ENCODE measurements at places on chromosomes 1 and 21. TPM values are rescaled to one million over a fixed set of nuclear protein-coding genes. Genes with fewer than 3 reads are reported as not detected.

RHBDL2 gene
- not detected for total RNA-seq

LRRC71 gene
- total RNA-seq, result not detected

DNA sequence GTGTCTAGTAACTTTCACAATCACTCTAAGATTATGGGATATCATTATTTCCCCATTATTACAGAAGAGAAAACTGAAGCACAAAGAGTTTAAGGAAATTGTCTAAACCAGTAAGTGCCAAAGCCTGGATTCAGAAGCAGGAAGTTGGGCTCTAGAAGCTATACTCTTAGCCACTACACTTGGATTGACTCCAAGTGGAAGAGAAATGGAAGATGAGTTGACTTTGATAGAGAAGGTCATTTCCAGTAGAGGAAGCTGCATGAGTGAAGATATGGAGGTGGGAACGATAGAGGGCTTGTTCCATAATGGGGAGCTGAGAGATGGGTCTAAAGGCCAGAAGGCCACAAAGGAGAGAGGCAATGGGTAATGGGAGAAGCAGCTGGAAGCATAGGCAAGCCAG is 11.7 kb upstream of the TDRD10 start:
- H3K27ac ChIP-seq, result no peak overlapping the region
- H3K4me3 ChIP-seq, result no peak overlapping the region
- no peaks in the 10 kb centered on the region for H3K36me3 ChIP-seq
- H3K4me1 ChIP-seq, result peaks cover 28% of the 10 kb centered on the region
- H3K27me3 ChIP-seq, result no peaks in the 10 kb centered on the region
- no peak for DNase-seq

- H3K4me1 ChIP-seq, result no peaks in the 10 kb centered on the region
- H3K27me3 ChIP-seq, result no peaks in the 10 kb centered on the region
- no peak overlapping the region for H3K4me3 ChIP-seq
- H3K36me3 ChIP-seq, result no peaks in the 10 kb centered on the region
- no peak overlapping the region for H3K27ac ChIP-seq
- DNase-seq, result no peak
Observed at GRCh38 chr1:242011894-242012660, 13.2 kb upstream of the MAP1LC3C start.

DNA sequence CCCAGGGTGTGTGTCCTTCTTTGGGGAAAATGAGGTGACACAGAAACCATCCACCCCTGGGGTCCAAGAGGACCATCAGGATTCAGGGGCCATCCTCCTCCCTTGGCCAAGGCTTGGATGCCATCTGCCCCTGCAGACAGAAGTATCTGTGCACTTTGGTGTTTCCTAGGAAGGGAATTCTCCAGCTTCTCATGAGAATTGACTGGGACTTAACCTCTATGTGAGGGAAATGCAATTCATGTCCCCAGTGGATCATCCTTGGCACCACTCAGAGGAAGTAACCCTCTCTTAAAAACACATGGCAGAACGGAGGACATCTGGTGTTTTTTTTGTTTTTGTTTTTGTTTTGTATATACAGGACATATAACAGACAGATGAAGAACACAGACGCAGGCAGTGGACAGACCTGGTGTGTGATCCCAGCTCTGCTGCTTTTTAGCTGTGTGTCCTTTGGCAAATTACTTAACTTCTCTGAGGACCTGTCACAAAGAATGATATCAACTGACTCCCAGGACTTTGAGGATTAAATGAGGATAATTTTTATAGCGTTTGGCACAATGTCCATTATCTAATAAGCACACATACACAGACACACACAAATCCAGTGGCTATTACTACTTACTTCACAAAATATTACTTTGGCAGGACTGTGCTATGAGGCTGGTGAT is 3.8 kb downstream of the TNN start:
- no peak overlapping the region for H3K4me3 ChIP-seq
- peaks cover 4% of the 10 kb centered on the region for H3K27me3 ChIP-seq
- no peaks in the 10 kb centered on the region for H3K36me3 ChIP-seq
- H3K27ac ChIP-seq, result no peak overlapping the region

- H3K27ac ChIP-seq, result no peak overlapping the region
- H3K27me3 ChIP-seq, result no peaks in the 10 kb centered on the region
- DNase-seq, result no peak
- H3K4me3 ChIP-seq, result no peak overlapping the region
Observed at GRCh38 chr1:7228252-7228961, 443.2 kb downstream of the CAMTA1 start.

DNA sequence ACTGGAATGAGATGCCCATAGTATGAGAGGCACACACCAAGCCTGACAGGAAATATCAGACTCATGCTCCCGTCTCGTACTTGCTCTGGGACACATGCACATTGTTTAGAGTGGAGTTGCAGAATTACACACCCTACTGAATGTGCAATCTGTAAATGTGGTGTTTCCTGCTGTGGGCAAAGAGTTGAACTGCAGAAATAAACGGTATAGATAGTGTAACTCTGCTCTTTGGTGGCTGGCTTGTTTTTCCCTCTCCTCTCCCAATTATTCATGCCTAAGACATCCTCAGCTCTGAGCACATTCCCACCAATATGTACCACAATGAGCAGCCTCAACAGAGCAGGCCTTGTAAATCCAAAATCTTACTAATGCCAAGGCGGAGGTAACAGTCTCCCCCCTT is 90.1 kb upstream of the DIRAS3 start:
- no peaks in the 10 kb centered on the region for H3K4me1 ChIP-seq
- no peak overlapping the region for H3K27ac ChIP-seq
- H3K27me3 ChIP-seq, result no peaks in the 10 kb centered on the region
- H3K36me3 ChIP-seq, result no peaks in the 10 kb centered on the region
- H3K4me3 ChIP-seq, result no peak overlapping the region

GRCh38 chr1:56686169-56686568 is 41.1 kb downstream of the PRKAA2 start:
- no peaks in the 10 kb centered on the region for H3K36me3 ChIP-seq
- DNase-seq, result no peak
- no peak overlapping the region for H3K4me3 ChIP-seq
- no peak overlapping the region for H3K27ac ChIP-seq
- no peaks in the 10 kb centered on the region for H3K4me1 ChIP-seq

KCNJ15 gene
- 0.46 TPM for total RNA-seq

HMCN1 gene
- total RNA-seq, result 0.03 TPM

DNA sequence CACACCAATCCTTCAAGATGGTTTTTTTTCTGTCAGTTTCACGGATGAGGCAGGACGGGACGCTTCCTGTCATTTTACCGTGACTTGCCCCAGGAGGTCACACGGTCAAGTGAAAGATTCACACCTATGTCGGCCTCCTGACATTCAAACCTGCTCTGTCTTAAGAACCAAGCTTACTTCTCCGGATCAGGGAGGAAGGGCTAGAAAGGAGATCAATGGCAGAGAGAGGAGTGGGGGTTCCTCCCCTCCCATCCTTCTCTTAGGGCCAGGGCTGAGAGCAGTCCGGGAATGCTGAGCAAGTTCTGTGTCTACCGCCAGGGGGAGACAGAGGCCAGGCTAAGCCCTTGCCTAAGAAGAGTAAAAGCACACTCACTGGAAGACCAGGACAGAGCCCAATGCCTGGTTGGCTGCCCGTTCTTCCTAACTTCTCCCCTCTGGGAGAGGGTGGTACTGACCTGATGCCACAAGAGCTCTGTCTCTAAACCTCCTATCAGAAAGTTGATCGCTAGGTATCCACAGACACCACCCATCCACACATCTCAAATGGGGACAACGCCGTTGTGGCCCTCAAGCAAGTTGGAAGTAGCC is 1.1 kb upstream of the PPM1J start:
- H3K36me3 ChIP-seq, result no peaks in the 10 kb centered on the region
- no peak overlapping the region for H3K27ac ChIP-seq
- H3K4me1 ChIP-seq, result peaks cover 22% of the 10 kb centered on the region
- H3K4me3 ChIP-seq, result peak overlapping the region; percentile 67
- H3K27me3 ChIP-seq, result no peaks in the 10 kb centered on the region

AMY2A gene
- total RNA-seq, result 0.35 TPM

- no peak for DNase-seq
- H3K27ac ChIP-seq, result no peak overlapping the region
- no peak overlapping the region for H3K4me3 ChIP-seq
- H3K4me1 ChIP-seq, result no peaks in the 10 kb centered on the region
Observed at GRCh38 chr21:14469641-14470040, 76.5 kb downstream of the SAMSN1 start.

DNA sequence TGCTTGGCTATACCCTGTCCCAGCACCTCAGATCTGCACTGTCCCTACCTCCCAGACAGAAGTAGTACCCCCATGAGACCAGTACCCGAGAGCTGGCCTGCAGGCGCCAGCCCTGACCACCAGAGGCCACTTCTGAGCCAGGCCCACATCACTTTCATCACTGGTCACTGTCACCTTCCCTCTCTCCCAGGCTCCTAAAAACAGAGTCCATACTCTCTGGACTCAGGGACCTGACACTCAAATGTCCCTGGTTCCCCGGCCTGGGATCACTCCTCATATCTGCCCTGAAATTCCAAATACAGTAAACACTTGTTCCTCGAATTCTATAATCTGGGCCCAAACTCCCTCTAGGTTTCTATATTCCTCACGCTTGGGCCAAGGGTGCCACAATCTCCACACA is 18.7 kb downstream of the TMEM53 start:
- no peak overlapping the region for H3K27ac ChIP-seq
- no peak for DNase-seq
- H3K27me3 ChIP-seq, result no peaks in the 10 kb centered on the region
- peaks cover 12% of the 10 kb centered on the region for H3K36me3 ChIP-seq
- no peak overlapping the region for H3K4me3 ChIP-seq
- H3K4me1 ChIP-seq, result no peaks in the 10 kb centered on the region

- peaks cover 22% of the 10 kb centered on the region for H3K27me3 ChIP-seq
- no peaks in the 10 kb centered on the region for H3K4me1 ChIP-seq
- H3K4me3 ChIP-seq, result peak overlapping the region; percentile 83
- H3K36me3 ChIP-seq, result no peaks in the 10 kb centered on the region
- no peak for DNase-seq
Observed at GRCh38 chr1:232629250-232630046, 485 bp downstream of the SIPA1L2 start.

GRCh38 chr1:97467445-97467844 is 453.4 kb downstream of the DPYD start:
- H3K4me3 ChIP-seq, result no peak overlapping the region
- DNase-seq, result no peak
- no peak overlapping the region for H3K27ac ChIP-seq
- no peaks in the 10 kb centered on the region for H3K27me3 ChIP-seq
- peaks cover 1% of the 10 kb centered on the region for H3K4me1 ChIP-seq

IRF6 gene
- 0.10 TPM for total RNA-seq

Measured in GM12878 (cell line).